Stimulated activated CD4-positive, alpha-beta T cell treated with anti-CD3 and anti-CD28 coated beads, Interleukin-4, amount 100 ng/mL, for 4 hours (primary cell): ENCODE measurements at places on chromosomes 4 and X.

- no peak for DNase-seq
Measured at GRCh38 chrX:74171465-74171864, 132.5 kb upstream of the ZCCHC13 start.

GRCh38 chrX:19899217-19899788 lies 11.9 kb upstream of the SH3KBP1 start:
- DNase-seq = no peak

DNA sequence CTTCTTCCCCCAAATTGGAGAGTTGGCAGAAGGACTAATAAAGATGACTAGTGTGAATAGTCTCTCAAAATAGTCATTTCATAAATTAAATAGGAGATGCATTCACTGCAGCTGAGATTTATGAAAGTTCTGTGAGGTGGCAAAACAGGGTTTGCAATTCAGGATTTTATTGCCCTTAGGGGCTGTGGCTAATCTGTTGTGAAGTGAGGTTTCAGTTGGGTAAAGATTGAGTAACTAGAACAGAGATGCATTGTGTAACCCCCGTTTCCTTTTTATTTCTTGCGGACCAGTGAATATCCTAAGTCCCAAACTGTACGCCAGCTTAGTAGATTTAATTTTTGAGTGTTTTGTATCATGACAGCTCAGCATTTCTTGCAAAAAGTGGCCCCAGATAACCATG lies 16.2 kb upstream of the SCRG1 start:
- DNase-seq = no peak

- DNase-seq = no peak
Measured at GRCh38 chrX:115467961-115468360, 93.0 kb upstream of the PLS3 start.

GRCh38 chr4:139809757-139810140 lies 144.1 kb downstream of the MGST2 start:
- no peak for DNase-seq

GRCh38 chrX:118730500-118731247 lies 3.3 kb downstream of the IL13RA1 start:
- no peak for DNase-seq

DNA sequence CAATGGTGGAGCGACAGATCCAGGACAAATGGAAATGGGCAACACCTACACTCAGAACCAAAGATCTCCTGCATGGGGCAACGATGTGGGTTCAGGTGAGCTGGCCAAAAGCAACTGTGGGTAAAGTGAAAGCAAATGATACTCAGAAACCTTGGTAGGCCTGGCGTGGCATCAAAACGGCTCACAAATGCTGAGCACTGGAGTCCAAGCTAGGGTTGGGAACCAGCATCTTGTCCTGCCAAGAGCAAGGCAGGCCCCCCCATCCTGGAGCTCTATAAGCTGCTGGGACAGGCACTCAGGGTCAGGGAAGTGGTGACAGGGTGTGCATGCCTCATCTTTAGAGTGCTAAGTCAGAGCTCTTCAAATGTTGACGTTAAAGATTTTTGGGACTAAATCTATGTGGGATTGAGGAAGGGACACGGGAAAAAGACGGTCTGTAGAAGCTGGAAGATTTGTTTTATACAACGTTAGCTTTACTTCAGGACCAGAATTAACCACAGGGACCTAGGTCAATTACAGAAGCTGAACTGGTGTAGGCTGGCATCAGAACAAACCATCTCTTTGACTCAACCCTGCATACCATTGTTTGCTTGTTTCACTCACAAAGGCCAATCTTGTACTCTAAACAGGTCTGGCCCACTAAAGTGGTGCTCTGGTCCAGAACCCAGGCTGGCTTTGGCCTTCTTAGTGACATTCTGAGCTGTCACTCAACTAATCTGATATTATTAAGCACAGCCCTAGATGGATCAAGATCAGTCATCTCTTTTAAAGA lies 10.7 kb downstream of the ATP8A1 start:
- DNase-seq = no peak

GRCh38 chr4:142544594-142544993 lies 301.5 kb downstream of the INPP4B start:
- no peak for DNase-seq

- DNase-seq = no peak
Measured at GRCh38 chr4:180636696-180637404, 1606.4 kb upstream of the TENM3 start.
